ENCODE measurements at places on chromosomes 1 and 21.

GRCh38 chr1:181208967-181209366 lies 120.5 kb downstream of the IER5 start:
- no peak for DNase-seq

GRCh38 chr1:16199700-16200099 lies 12.8 kb downstream of the ARHGEF19 start:
- no peak for DNase-seq

DNA sequence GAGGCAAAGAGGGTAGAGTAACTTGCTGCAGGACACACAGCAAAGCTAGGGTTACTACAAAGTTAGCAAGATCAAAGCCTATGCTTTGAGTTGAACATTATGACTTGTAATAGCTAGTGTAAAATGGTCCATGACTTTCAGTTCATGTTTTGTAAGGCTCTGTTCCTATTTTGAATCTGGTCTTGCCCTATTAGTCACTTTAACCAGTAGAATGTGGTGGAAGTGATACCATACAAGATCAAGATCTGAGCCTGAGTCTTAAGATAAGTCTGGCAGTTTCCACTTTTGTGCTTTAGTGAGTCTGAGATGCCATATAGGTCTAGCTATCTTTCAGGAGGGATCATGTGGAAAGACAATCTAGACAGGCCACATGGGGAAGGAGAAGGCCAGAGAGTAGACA lies 282.1 kb upstream of the BRINP3 start:
- DNase-seq: no peak

- no peak for DNase-seq
These were observed 346.0 kb downstream of the LMX1A start for GRCh38 chr1:165010418-165011070.

DNA sequence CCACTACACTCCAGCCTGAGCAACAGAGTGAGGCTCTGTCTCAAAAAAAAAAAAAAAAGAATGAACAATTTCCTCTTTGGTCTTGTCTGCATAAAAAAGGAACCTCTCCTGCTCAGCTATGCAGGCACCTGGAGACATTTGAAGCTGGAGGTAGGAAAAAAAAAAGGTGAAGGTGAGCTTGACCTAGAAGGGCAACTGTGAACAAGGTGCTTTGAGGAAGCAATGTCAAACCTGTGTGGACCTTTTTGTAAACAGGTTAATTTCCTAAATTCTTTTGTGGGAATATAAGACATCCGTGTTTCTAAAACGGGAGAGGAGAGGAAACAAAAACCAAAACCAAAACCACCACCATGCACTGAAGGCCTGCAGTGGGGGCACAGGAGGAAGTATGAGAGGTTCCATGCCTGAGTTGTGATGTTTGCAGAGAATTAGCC lies 77.5 kb downstream of the SLC45A1 start:
- no peak for DNase-seq

DNA sequence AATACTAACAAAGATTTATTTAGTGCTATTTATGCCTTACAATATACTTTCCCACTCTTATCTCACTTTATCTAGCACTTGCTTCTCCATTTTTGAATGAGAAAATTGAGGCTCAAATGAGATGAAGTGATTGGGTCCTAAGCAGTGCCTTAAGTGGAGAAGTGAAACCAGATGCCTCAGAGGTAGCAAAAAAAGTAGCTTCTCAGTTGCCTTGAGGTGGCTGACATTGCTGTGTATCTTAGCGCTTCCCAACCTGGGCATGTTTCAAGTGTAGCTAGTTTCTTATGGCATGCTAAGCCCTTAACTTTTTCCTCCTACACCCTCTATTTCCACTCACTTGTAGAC lies 390.4 kb downstream of the OMA1 start:
- no peak for DNase-seq
